ENCODE measurements at places on chromosomes 2 and 18.

GRCh38 chr2:19282305-19282704, 76.1 kb downstream of the OSR1 start:
- DNase-seq: no peak

DNA sequence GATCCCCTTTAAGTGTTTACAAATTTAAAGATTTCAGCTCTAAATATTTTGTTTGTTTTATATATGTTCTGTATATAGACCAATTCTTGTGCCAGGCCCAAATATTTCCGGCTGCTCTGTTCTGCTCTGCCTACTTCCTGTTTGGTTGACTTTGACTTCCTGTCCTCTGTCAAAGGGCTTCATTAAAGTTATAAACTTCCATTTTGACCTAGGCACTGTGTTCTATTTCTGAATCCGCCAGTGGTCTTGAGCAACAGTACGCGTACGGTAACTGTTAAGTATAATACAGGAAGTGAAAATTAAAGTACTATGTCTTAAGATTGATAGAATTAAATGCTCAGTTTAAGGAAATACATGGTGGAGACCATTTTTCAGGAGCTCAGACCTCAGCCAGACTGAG, 13.5 kb upstream of the REL start:
- DNase-seq: no peak

DNA sequence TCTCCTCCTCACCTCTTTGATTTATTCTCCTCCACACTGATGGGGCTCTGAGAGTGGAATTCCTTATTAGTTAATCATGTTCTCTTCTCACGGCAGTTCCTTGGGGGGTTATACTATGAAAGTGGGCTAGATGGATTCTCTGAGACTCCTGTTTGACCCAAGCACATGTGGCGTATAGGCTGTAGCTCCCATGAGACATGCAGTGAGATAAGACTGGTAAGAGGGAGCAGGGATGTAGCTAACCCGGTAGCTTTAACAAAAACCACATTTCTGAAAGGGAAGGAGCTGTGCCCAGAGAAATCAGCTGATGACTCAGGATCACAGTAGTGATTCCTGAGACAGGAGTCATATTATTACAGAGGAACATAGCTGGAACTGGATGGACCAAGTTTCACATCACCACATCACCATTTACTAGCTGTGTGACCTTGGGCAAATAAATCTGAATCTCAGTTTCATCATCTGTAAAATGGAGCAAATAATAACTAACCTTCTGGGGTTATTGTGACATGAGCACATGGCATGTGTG, 82.9 kb downstream of the CRIM1 start:
- peak; percentile 98 for DNase-seq

GRCh38 chr2:142270990-142271389, 140.2 kb upstream of the LRP1B start:
- no peak for DNase-seq

GRCh38 chr2:102081606-102082005, 60.9 kb upstream of the IL1R1 start:
- DNase-seq: no peak

- peak; percentile 53 for DNase-seq
Observed at GRCh38 chr18:76528477-76529432, 33.7 kb upstream of the ZNF516 start.

GRCh38 chr2:200461846-200462710, 47.8 kb downstream of the KCTD18 start:
- no peak for DNase-seq

DNA sequence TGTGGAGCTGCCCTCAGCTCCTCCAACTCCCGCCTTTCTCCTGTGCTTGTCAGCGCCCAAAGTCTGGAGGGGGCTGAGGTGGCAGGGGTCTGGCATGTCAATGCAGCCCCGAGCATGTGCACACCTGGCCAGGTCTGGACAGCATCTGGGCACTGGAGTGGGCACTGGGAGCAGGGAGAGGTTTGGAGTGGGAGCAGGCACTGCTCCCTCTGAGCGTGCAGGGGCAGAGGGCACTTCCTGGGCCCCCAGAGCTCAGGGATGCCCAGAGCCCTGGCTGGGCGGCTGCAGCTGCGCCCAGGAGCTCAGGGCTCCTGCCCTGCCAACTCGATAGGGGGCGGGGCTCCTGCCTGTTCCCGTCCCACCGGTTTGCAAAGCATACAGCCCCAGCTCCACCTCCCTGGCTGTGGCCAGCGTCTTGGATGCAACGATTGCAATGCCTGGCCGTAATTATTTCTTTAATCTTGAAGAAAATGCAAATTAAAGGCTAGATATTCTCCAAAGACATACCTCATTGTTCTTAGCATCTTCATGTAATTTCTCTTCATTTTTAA, 57.4 kb upstream of the LDAH start:
- no peak for DNase-seq

DNA sequence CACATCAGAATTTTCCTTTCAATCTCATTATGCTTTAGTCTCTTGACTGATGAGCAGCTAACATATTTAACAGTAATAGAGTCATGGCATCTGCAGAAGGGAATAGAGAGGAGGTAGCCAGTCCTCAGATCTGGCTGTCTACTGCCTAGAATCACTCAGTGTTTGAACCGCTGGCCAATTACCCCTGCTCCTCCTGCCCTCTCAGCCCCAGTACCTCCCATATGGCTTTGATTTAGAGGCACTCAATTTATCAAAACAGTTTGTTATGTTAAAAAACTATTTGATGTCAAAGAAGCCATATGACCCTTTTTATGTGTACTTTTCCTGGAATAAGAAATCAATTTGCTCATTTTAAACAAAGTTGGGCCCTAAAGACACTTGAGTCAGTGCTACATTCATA, 355.2 kb downstream of the CMPK2 start:
- no peak for DNase-seq

- DNase-seq: peak; percentile 24
Observed at GRCh38 chr2:100606726-100607343, 44.0 kb downstream of the PDCL3 start.

- DNase-seq: no peak
Observed at GRCh38 chr2:170680172-170680941, 34.8 kb upstream of the SP5 start.

GRCh38 chr18:62914871-62915392, 199.6 kb downstream of the PHLPP1 start:
- no peak for DNase-seq

GRCh38 chr2:206158563-206159345, 490 bp downstream of the NDUFS1 start:
- peak; percentile 36 for DNase-seq

- DNase-seq: no peak
Observed at GRCh38 chr18:23194997-23195957, 60.0 kb downstream of the CABLES1 start.

DNA sequence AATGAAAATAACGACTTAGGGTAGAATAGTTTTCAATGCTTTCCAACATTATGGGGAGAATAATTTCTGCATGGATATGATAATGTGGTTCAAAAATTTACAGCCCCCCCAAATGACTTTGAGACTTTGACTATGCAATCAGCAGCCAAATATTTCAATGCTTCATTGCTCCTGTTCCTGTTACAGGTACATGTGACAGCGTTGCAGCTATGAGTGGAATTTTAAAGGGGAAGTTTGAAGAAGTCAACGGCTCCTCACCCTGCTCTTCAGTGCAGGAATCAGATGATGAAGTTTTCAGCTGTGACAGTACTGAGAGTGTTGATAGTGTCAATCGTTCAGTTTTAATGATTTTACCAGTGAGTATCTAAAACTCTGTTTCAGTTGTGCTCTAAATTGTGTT, 25.1 kb downstream of the CSRNP3 start:
- no peak for DNase-seq

- peak; percentile 43 for DNase-seq
Observed at GRCh38 chr2:215540658-215541057, 104.8 kb upstream of the FN1 start.

DNA sequence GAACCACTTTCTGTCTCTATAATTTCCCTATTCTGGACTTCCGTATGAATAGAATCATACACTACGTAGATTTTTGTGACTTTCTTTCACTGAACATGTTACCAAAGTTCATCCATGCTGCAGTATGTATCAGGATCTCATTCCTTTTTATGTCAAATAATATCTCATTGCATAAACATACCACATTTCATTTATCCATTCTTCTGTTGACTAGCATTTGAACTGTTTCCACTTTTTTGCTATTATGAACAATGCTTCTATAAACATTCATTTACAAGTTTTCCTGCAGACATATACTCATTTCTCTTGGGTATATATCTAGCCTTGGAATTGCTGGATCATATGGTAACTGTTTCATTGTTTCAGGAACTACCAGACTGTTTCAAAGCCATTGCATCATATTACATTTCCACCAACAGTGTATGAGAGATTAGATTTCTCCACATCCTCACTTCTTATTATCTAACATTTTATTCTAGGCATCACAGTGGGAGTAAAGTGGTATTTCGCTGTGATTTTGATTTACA, 186.2 kb downstream of the DYM start:
- peak; percentile 73 for DNase-seq

DNA sequence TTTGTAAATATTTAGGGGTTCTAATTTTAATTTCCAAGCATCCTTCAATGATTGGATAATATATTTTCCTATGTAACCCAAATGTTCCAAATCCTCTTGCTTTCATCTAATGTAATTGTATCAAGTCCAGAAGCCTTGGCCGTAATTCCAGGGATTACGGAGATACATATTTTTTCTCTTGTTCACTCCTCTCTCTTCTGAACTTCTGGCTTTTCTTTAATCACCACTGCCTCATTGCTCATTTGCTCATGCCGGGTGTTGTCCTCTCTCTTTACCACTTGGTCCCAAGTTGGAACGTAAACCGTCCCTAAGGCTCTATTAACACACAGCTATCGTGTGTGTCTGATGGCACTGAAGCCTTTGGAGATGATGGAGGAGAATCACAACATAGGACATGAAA, 188.7 kb upstream of the COL3A1 start:
- peak; percentile 88 for DNase-seq

DNA sequence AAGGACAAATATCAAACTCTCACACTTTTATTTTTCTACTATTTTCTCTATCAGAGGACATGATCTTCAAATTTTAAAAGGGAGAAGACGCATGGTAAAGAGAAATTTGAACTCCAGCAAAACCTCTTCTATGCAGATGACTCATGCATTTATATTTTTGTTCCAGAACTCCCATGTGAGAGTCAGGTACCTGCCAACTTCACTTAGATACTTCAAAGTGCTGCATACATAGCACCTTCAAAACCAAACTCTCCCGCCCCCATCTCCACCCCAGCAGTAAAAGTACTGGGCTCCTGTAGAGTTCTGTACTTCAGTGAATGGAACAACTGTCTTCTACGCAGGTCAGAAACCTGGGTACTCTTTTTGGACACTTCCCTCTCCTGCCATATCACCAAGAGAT, 398.3 kb downstream of the TGIF1 start:
- DNase-seq: no peak

GRCh38 chr2:24511894-24512293, 20.8 kb downstream of the NCOA1 start:
- no peak for DNase-seq

- peak; percentile 7 for DNase-seq
Observed at GRCh38 chr2:151569167-151569566, 159.5 kb downstream of the RIF1 start.

DNA sequence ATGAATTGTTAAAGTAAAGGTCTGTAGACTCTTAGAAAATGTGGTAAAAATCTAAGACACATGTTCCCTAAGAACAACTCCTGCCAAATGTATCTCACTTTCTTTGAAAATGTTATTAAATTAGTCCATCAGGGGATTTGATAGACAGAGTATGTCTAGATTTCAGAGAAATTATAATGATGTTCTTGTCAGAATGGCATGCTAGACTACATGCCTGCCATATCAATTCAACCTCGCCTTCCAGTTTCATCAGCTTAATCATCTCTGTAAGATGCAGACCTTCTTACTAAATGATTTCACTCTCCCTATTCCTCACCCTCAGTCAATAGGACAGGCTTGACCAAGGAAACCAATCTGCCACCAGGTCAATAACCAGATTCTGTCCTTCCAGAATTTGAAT, 368.4 kb downstream of the TXNL1 start:
- DNase-seq: no peak

- DNase-seq: no peak
Observed at GRCh38 chr2:68351997-68352396, 13.1 kb upstream of the PLEK start.

- no peak for DNase-seq
Observed at GRCh38 chr2:6973895-6974545, 56.8 kb downstream of the RNF144A start.

- DNase-seq: no peak
Observed at GRCh38 chr18:49376046-49376445, 84.4 kb downstream of the DYM start.

DNA sequence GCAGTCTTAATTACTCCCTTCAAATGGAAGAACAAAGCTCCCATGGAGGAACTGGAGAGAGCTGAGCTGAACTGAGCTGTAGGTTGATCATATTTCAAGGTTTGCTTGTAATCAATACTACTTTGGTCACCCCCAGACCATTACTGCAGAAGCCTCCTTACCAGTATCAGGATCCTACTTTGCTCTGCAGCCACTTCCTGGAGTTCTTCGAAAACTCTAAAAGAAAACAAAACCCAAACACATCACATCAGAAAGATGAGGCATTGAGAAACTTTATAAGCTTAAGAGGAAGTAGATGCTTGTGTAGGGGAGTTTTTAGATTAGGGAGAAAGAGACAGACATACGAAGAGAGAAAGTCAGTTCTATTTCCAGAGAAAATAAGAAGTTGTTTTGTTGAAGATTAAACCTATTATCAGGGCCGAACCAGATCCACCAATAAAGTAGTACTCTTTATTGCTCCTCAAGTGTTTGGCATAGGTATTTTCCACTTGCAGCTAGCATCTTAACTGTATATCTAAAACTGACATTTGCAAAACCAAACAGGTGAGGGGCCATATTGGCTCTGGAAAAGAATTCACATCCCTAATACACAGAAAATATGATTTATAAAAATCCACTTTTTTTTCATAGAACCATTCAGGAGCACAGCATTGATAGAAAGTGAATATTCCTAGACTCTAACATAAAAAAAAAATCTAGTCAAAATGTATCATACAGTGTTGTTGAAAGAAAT, 166.9 kb upstream of the KLF7 start:
- peak; percentile 31 for DNase-seq

GRCh38 chr2:159091381-159091780, 122.9 kb downstream of the TANC1 start:
- peak; percentile 77 for DNase-seq

- no peak for DNase-seq
Observed at GRCh38 chr2:215746887-215747615, 266.3 kb downstream of the MREG start.
